ENCODE measurements at places on chromosomes 16 and 17.

GRCh38 chr17:45135978-45136791 is 698 bp downstream of the ACBD4 start:
- no peak for DNase-seq

DNA sequence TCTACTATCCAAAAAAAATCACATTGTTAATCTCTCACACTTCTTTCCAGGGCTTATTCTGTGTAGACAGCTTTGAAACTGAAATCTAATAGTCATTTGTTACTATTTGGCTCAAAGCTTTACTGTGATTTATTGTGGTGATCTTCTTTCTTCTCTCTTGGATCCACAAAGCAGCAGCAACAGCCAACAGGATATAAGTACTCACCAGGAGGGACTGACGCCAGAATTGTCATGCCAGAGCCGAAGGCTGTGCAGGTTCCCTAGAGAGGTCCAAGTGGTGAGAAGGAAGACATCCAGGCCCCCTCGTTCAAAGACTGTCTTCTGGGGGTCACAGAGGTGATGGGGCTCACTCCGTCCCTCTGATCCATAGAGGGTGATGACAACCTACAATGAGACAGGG is 33.3 kb downstream of the PKD1L3 start:
- DNase-seq, result no peak

GRCh38 chr16:65788434-65789140 is 577.9 kb upstream of the CDH5 start:
- DNase-seq, result no peak

- no peak for DNase-seq
Observed at GRCh38 chr16:67672739-67673662, 6.4 kb downstream of the C16orf86 start.

DNA sequence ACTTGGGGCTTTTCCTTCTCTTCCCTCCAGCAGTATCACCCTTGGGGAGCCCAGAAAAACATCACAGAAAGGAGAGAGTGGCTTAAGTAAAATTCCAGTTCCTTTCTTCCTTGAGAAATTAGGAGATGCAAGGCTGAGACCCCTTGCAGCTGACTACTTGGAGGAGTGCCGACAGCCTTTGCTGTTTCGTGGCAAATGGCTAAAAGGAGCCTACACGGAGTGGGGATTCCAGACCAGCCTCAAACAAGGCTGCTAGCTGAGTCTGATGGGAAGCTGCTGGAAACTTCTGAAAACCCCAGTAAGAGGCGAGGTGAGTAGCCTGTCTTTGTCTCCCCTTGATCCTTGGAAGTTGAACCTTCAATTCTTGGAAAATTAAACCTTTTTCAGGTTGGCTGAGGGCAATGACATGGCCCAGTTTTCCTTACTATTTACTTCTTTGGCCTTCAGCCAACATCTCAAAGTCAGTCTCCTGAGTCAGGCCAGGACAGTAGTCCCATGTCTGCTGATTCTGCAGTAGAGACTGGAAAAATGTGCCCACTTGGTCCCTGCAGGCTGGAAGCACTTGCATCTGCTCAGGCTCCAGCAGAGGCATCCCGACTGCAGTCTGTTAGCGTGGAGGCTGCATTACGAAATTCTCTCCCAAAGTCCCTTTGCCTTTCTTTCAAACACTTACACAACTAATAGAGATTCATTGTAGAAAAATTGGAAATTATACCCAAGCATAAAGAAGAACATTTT is 23.4 kb downstream of the SMIM36 start:
- DNase-seq, result no peak

GRCh38 chr17:67281053-67281452 is 36.1 kb upstream of the HELZ start:
- DNase-seq, result no peak

DNA sequence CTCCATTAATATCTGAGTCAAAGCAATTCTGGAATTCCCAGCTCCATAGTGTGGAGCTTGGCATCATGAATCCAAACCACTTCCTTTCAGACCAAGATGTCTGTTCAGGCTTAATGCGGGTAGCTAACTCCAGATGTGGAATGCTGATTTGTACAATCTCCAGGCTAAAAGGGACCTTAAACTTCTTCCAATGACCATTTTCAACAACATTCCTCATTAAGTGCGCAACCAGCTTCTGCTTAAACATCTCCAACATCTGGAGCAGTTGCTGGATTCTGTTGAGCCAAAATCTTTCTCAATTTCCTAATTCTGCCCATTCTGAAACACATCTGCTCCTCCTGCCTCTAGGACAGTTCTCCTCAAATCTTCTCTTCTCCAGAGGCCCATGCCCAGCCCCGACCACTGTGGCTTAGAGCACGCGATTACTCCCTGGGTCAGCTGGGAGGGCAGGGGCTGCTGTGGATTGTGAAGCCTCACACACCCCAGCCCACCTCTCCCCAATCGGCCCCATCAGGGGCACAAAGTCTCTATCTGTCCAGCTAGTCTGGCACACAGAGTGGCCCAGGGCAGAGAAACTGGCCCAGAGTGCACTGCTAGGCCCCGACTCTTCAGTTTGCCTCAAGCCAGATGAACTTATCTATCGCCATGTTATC is 36.2 kb downstream of the ASPA start:
- DNase-seq, result no peak

DNA sequence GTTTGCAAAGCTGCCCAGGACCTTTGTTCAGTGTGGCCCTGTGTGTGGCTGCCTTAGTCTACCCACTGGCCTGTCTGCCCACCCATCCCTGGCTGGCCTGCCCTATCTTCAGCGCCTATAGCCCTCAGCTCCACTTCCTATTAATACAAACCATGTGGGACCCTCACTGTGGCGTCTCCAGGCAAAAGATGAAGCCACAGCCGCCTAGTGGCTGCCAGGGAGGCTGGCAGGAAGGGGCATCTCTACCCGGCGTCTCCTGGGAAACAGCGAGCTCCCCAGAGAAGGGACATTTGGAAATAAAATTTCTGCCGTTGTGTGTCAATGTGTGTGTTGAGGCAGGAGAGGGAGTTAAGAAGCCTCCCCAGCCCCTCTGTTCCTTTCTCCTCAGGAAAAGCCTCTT is 31.5 kb downstream of the NEUROD2 start:
- DNase-seq, result no peak

GRCh38 chr17:81492202-81492601 is 20.4 kb downstream of the ACTG1 start:
- DNase-seq, result no peak

DNA sequence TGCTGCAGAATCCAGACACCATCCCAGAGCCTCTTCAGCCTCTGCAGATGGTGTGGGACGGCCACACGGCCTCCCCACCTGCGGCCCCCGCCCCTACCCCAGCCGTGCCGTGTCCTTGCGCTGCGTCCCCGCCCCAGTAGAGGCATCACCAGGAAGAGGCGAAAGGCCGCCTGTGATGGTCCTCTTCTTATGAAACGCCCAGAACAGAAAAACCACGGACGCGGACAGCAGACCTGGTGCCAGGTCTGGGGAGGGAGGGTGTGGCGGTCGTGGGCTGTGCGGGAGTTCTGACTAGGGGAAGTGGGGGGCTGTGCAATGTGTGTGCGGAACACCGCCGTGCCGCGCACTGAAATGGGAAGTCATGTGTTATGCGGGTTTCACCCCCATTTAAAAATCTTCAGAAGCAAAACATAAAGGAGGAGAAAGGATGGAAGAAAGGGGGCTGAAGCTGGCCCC is 25.5 kb downstream of the ACSF3 start:
- DNase-seq, result no peak

- no peak for DNase-seq
Observed at GRCh38 chr16:9428355-9429005, 337.0 kb downstream of the HAPSTR1 start.

DNA sequence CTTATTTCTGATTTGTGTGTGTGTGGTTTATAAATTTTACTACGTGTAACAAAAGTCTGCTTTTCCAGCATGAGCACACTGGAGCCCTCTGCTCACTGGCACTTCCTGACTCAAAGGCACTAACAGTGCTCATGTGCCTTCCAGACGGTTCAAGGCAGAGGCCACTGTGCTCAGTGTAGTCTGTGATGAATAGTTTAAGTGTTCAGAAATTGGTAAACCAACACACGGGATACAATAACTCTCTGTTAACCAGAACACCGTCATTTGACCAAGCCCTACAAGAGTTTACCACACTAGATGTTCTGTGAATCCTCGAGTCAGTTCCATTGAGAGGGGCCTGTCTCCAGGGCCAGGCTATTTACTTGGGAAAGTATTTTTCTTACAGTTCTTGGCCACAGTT is 191.9 kb downstream of the MRTFB start:
- DNase-seq, result no peak

DNA sequence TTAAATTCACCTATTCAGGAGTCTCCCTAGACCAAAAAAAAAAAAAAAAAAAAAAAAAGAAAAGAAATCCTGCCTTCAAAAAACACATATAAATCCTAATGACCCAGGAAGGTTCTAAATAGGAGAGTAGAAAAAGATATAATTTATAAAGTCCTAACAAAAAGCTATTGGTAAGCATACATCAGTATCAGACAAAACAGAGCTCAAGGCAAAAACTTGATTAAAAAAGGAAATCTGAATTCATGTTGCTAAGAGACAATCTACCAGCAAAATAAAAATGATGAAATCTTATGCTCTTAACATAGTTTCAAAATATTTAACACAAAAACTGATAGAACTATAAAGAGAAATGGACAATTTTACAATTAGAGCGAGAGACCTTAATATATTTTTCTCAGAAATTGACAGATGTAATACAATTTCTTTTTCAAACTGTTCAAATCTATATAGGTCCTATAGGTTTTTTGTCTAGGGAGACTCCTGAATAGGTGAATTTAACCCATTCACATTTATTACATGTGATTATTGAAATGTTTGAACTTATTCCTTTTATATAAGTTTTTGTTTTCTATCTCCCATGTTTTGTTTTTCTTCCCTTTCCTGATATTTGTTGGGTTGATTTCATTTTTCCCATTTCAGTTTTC is 57.0 kb downstream of the NT5M start:
- DNase-seq, result no peak
